GF-D8 (cell line): ENCODE measurements at places on chromosomes 11 and 22.

DNA sequence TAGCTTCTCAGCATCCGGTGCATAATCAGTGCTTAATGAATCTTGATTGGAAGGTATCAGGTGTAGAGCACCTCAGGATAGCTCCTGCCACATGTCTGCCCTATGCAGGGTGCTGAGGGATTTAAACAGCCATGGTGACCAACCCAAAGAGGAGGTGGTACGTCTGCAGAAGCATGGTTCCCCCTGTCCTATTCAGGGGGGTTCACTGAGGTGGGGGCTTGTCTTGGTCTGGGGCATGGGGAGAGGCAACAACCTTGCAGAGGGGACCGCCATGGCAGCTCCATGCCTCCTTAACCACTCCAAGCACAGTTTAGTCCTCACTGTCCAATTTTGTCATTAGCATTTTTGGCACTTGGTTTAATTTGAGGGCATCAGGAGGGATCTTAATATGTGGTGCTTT is 24.9 kb downstream of the UBE2L3 start:
- no peak for DNase-seq

GRCh38 chr11:112128483-112129121 is 35.3 kb downstream of the IL18 start:
- no peak for DNase-seq

DNA sequence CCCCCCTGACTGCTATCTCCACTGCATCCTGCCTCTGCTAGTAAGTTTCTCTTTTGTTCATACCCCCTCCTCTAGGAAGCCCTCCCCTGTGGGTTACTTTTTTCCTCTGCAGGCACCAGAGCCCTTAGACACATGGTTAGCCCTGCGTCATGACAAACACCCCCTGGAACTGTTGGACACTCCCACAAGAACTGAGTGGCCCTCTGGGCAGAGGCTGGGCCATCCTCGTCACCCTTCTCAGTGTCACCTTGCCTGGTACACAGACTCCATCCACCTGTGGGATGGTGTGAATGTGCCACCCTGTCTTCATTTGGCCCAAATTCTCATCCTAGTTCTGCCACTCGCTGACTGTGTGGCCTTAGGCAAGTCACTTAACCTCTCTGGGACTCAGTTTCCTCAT is 4.1 kb upstream of the RAB3IL1 start:
- DNase-seq = no peak

- DNase-seq = no peak
Measured at GRCh38 chr22:31400023-31400397, 606 bp downstream of the DRG1 start.

GRCh38 chr11:86940122-86940777 is 14.9 kb downstream of the FZD4 start:
- no peak for DNase-seq

DNA sequence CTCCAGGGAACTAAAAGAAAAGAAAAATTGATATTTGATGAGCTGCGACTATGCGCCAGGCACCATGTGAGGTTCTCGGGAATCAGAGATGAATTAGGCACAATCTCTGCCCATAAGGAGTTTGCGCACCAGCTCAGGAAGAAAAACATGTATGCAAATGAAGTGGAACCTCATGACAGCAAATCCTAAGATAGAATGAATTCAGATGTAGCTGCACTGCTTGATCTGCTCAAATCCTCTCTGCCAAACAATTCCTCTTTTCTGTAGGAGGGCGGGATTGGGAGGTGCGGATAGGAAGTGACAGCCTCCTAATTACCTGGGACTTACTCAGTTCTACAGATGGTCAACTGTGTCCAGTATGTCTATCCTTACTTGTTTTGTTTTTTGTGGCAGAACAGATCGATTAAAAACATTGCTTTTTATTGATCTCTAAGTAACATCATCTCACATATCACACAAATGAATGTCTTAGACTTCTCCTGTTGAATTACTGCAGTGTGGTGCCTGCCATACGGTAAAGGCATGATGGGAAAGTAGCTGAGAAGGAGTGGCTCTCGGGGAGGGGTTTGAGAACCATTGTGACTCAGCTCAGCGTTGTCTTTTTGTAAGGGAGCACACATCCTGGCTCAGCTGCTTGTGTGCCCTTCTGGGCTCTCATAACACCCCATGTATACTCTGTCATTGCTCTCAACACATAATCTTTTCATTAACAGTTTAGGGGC is 13.9 kb downstream of the CRTAM start:
- no peak for DNase-seq

DNA sequence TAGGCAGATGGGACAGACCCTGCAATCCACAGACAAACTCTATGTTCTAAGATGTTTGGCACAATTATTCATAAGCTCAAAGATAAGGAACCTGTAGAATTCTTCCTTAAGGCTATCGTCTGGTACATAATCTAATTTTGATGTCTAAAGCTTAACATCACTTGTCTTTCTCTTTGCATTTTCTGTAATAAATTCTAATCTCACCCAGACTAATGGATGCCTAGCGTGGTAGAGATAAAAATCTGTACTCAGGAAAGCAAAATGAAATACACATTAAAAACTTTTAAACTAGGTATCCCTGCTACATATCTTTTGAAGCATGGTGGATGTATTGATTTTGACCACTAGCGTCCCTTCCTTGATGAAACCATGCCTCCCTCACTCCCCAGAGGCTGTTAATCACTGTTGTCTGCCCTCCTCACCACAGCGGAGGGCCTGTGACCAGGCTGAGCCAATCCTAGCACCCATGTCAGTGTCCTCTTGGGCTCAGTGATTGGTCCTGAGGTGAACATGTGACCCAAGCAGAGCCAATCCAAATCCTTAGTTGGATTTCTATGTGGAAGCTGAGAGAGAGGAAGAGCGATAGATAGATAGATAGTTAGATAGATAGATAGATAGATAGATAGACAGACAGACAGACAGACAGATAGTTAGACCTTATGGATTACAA is 82.2 kb upstream of the GRK3 start:
- DNase-seq = no peak

DNA sequence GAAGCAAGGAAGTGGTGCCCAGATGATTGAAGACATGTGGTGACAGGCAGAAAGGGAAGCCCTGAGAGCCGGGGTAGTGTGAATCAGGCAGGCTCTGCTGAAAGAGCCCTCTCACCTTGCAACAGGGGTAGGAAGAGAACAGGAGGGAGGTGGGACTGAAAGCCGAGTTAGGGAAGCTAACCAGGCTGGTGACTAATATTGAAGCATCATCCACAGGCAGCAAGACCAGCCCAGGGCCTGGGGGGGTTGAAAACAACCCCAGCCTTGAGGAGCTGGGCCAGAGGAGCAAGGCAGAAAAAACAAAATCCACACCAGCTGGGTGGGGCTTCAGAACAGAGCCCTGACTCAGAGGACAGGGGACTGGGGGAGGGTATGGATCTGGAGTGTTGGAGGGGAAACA is 35.0 kb upstream of the CRTAM start:
- no peak for DNase-seq

GRCh38 chr11:18752502-18752901 is 26.5 kb upstream of the IGSF22 start:
- no peak for DNase-seq

DNA sequence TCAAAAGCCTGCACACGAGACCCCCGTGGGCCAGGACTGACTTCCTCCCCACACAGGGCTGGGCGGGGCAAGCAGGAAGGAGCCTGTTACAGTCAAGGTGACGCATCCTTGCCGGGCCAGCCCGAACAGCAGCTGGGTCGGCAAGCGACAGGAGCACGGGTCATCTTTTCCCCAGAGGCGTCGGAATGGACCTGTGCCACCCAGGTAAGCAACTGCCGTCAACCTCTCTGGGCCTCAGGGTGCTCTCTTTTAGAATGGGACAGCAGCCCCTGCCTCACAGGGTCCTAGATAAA is at the start of gene CYTH4:
Gene CYTH4, plus strand, starts transcription at position 124 of the 293 bp plus-strand sequence. Its CDS starts 62 bp downstream, at position 186.
- no peak for DNase-seq

- DNase-seq = no peak
Measured at GRCh38 chr11:24754406-24754805, 257.6 kb downstream of the LUZP2 start.

GRCh38 chr11:131025020-131025419 is 108.7 kb upstream of the SNX19 start:
- no peak for DNase-seq

GRCh38 chr11:67355023-67355793 is 1.9 kb upstream of the POLD4 start:
- no peak for DNase-seq

DNA sequence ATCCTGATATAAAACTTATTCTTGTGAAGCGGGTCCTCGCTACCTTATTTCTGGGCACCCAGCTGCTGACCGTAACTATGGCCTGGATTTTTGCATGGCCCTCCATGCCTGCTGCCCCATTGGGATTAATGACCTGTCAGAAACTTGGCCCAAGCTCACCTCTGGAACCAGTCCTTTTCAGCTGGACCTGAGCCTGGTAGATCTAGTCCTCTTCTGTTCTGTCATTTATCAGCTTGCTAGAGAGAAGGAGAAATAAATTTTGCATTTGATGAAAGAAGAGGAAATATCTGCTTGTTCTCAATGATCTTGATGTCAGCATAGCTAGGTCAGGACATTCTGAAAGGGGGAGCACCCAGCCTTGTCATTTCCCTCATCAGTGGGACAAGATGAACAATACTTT is 387.8 kb upstream of the LARGE1 start:
- no peak for DNase-seq

GRCh38 chr11:16402654-16403447 is 46.5 kb upstream of the SOX6 start:
- DNase-seq = no peak

GRCh38 chr11:134282121-134283045 is 6.2 kb downstream of the GLB1L3 start:
- DNase-seq = no peak

DNA sequence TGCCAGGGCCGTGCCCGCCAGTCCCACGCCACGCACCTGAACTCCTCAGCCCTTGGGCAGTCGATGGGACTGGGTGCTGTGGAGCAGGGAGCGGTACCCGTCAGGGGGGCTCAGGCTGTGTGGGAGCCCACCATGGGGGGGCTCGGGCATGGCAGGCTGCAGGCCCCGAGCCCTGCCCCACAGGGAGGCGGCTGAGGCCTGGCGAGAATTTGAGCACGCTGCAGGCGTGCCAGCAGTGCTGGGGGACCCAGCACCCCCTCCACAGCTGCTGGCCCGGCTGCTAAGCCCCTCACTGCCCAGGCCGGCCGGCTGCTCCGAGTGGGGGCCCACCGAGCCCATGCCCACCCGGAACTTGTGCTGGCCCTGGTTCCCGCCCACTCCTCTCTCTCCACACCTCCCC is 56.8 kb downstream of the TMPRSS5 start:
- no peak for DNase-seq

DNA sequence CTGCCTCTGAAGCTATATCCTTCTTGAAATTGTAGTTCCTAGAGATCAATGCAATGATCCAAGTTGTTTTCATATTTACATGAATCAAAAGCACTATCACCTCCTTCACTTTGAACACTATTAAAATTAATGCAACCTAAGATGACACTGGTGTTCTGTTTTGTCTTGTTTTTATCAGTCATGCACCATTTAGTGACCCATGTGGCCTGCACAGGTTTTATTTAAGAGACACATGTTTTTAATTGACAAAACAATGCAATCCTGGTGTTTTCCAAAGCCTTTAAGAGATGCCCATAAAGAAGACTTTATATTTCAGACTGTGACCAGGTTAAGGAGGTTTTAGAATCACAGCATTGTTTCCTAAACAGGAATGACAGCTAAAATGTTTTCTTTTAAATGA is 177.5 kb downstream of the FAM181B start:
- DNase-seq = no peak
